ENCODE measurements at places on chromosomes 16 and 17. TPM values are rescaled to one million over a fixed set of nuclear protein-coding genes. Genes with fewer than 3 reads are reported as not detected.

DNA sequence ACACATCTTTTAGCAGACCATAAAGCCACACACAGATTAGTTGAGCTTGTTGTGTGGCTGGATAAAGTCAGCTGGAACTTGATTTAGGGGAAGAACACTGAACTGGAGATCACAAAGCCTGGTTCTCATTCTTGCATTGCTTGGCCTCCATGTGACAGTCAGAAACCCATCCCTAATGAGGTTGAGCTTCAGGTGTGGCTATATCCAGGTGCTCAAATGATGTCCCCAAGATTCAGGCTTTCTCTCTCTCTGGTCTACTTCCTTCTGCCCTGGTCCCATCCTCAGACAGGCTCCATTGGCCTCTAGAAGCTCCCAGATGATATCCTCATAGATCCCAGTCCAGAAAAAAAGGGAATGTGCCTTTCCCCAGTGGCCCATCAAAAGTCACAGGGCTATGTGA is 9.6 kb upstream of the BRD7 start:
- no peak for DNase-seq

DNA sequence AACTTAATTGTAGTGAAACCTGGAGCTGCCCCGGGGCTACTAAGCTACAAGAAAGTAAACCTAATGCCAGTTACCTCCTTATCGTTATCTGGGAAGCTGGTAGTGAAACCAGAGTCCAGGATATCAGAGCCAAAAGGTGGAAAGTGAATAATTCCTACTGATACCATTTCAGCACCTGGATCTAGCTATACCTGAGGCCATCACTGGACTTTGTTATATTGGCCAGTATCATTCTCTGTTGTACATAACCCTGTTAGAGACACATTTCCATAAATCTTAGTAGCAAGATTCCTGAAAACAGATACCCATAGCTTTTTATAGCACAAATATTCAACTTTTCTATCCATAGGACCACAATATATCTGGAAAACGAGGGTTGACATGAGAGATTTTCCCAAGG is 538.0 kb downstream of the GRIN2A start:
- DNase-seq, result no peak

GRCh38 chr17:49516180-49516579 is 21.1 kb downstream of the NGFR start:
- no peak for DNase-seq

DNA sequence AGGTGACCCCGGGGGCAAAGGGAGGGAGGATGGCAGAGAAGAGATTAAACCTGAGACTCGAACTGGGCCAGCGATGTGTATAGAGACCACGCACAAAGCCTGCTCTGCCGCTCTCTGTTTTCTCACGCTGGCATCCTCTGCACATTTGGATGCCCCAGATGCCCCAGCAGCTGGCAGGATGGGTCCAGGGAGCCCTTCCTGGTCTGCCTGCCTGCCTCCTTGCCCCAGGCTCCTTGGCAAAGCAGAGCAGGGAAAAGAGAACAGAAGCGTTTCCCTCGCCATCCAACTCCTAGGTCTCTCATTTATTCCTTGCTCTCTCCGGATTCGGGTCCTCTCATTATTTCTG is 5.2 kb upstream of the PIPOX start:
- DNase-seq, result no peak

DNA sequence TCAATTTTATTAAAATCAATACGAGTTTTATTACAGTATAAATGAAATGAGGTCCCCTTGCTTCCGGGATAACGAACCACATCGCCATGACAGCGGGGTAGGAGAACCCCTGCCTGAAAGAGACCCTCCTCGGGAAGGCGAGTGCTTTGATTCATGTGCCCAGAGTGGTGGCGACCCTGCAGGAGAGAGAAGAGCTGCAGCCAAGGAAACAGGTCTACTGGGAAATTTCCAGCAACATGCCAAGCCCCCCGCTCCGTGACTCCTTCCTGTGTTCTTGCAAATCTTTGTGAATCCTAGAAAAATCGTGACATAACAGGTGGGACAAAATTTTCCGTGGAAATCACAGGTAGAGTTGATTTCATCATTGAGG is 162.5 kb downstream of the WSCD1 start:
- DNase-seq, result no peak

GRCh38 chr17:81701288-81702071 is 1.7 kb upstream of the MRPL12 start:
- no peak for DNase-seq

DNA sequence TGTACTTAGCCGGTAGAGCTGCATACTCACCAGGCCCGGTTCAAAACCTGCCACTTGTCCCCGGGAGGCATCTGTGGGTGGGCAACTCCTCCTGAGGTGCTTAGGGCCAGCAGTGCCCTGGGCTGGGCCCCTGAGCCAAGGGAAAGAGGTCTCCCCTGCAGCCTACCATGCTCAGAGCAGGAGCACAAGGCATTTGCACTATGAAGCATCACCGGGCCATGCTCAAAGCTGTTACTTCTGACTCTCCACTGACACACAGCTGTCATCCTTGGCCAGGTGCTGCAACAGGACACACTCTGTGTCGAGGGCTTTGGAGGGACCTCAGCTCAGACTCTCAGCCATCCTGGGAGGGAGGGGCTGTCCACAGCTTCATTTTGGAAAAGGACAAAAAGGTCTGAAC is 37.2 kb downstream of the SLC38A8 start:
- no peak for DNase-seq

GRCh38 chr17:4895657-4896331 is 3.5 kb upstream of the C17orf107 start:
- DNase-seq, result no peak

DNA sequence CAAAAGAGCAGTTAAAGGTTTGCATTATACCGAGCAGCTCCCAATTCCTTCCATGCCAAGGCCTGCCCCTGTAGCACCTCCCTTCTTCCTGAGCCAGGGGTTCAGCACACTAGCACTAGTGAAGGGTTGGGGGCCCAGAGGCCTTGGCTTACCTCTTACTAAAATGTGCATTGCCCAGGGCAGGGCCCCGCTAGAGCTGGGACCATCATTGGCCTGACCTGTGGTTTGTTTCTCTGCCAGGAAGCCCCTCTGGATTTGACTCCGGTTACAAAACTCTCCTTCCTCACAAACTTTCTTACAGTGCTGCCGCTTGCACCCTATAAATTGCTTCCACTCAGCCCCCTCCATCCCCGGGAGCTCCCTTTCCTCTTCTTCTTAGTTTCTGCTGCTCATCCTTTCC is 33.8 kb downstream of the MPRIP start:
- no peak for DNase-seq

GRCh38 chr17:43982171-43982570 is 22.3 kb upstream of the NAGS start:
- no peak for DNase-seq

- DNase-seq, result no peak
Measured at GRCh38 chr16:81592353-81592866, 147.8 kb downstream of the CMIP start.

DNA sequence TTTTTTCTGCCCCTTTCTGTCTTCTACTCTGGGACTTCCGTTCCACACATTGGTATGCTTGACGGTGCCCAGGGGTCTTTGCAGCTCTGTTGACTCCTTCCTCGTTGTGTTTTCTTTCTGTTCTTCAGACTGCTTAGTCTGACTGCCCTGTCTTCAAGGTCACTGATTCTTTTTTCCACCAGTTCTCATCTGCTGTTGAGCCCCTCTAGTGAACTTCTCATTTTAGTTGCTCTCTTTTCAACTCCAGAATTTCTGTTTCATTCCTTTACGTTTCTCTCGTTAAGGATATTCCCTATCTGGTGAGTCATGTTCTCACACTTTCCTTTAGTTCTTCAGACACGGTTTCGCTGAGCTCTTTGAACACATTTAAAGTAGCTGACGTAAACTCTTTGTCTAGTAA is 13.8 kb downstream of the GAA start:
- DNase-seq, result no peak

DNA sequence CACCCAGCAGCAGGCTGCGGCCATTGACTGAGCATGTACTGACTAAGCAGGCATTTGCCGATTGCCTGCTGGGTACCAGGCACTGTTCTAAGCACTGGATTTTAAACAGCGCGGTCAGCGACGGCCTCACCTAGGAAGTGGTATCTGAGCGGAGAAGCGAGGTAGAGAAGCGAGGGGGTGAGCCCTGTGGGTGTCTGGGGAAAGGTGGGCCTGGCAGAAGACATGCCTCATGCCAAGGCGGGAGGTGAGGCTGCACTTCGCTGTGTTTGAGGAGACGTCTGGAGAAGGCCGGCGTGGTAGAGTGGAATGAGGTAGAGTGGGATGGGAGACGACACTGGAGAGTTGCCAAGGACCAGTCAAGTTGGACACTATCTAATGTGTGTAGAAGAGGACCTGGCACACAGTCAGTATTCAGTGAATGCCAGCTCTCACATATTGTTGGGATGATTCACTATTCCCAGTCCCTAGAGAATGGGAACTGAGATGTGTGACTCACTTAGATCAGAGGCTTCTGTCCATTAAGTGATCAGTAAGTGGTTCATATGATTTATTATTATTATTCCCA is 14.4 kb downstream of the SYCE1L start:
- no peak for DNase-seq

GRCh38 chr16:31727553-31727952 is 146.1 kb upstream of the ZNF267 start:
- no peak for DNase-seq

Gene FBXO31
- total RNA-seq, result 53.0 TPM

Gene KLHL10
- total RNA-seq, result not detected

Gene ZSCAN32
- total RNA-seq, result 13.2 TPM

Gene TP53TG3F
- total RNA-seq, result not detected

Gene CHST5
- total RNA-seq, result 0.10 TPM

Measured in activated T-cell treated with anti-CD3 and anti-CD28 coated beads, Interleukin-2, amount 50 U/mL, for 4 hours (primary cell).